CD4-positive, alpha-beta T cell treated with Interleukin-6 at 100 ng/mL for 8 hours (primary cell): ENCODE measurements at places on chromosomes 4 and X.
A peak's percentile ranks its signal among the peaks of the same experiment; 100 is the strongest.

- DNase-seq: no peak
These were observed 165.0 kb downstream of the SPIN4 start for GRCh38 chrX:63186137-63186536.

- no peak for DNase-seq
These were observed 994.0 kb downstream of the ARAP2 start for GRCh38 chr4:35250331-35250730.

DNA sequence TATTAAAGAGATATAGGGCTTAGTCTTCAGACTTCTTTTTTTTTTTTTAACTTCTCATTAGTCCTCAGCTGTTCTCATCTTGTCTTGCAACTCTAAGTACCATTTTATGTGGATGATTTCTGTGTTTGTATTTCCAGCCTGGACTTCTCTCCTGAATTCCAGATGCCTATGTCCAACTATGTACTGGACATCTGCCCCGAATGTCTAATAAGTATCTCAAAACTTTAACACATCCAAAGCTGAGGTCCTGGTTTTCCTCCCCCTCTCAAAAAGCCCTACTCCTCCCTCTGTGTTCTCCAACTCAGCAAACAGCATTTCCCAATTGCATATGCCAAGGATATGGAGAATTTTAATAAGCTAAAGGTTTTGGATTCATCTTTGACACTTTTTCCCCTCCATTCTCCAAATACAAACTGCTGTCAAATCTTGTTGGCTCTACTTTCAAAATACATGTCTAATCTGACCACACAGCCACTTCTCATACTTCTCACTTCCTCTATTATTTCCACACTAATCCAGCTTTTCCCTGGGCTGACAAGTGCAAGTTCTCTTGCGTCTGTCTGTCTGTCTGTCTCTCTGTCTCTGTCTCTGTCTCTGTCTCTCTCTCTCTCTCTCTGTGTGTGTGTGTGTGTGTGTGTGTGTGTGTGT, 79.8 kb downstream of the CLCN5 start:
- no peak for DNase-seq

DNA sequence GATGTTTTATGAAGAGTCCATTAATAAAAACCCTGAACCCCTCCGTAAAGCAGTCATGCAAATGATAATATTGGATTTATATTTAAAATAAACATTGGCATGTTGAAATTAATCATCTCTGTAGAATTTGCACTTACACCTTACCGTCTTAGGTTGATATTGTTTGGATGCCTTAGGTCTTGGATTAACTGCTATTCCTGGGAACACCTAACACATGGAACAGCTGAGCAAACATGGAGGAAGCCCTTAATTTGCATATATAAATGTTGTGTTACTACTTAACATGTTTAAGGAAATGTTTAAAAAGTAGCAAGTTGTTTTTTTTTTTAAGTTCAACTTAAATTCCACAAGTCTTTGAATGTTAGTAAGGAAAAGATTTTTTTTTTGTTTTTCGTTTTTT, 62.5 kb downstream of the NSD2 start:
- no peak for DNase-seq

DNA sequence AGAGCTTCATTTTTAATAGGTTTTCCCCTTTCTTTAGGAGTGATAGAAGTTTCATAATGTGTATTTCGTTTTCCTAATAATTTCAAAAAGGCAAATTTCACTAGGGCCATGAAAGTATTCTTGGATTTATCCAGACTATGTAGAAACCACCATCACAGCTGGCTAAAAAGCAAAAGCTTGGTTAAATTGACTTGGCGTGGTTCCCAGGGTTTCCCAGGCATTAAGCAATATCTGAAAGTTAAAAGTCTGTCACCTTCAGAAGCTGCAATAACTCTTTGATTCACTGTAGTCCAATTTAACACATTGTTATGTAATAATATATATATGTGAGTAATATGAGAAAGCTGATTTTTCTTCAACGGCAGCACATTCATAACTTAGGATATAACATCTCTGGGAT, 38.3 kb downstream of the NDNF start:
- no peak for DNase-seq

GRCh38 chr4:48589098-48589445, 99.0 kb downstream of the ZAR1 start:
- DNase-seq: no peak

GRCh38 chr4:38298868-38299713, 338.9 kb downstream of the PTTG2 start:
- no peak for DNase-seq

- no peak for DNase-seq
These were observed 126.7 kb downstream of the RBM47 start for GRCh38 chr4:40502934-40503333.

DNA sequence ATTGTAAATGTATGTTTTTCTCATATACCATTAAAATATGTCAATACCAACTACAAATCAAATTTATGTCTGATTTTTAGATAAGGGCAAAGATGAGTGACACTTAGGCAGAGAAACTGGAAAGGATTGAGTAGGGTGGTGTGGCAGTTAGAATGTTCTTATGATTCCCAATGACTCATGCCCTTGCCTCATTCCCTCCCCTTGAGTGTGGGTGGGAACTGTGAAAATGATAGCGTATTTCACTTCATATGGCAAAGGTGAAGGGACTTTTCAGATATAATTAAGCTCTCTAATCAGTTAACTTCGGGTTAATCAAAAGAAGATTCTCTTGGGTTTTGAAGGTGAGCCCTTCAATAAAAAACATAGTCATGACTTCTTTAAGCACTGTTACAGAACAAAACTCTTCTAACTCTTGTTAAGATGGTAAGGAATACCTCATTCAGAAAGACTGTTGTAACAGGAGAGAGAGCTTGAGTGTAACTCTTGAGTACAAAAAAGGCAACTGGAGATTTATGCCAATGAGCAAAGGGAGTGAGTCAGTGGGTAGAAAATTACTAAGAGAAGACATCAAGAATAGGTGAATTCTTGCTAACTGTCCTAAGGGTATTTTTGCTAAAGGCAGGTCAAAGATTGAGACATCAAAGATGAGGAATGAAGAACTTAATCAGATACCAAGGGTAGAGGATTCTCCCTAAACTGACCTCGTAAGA, 329.5 kb downstream of the KCTD8 start:
- DNase-seq: no peak

GRCh38 chr4:57095245-57095644, 14.9 kb downstream of the IGFBP7 start:
- no peak for DNase-seq

- DNase-seq: no peak
These were observed 15.7 kb upstream of the DUSP21 start for GRCh38 chrX:44828008-44828605.

DNA sequence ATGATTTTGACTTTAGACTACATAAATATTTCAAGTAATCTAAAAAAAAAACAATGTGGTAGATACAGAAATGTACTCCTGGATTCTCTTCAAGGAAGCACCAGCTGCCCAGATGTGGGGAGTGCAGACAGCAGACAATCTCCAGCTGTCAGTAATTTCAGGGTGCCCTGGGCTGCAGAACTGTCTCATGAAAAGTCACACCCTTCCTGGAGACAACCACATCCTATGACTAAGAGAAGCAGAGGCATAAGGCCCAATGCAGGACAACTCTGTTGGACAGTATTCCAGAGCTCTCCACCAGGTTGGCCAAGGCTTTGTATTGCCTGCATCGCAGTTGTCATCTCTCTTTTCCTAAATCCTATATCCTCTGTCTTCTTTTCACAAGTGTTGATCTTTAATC, 34.4 kb upstream of the BLTP1 start:
- DNase-seq: peak; percentile 40

DNA sequence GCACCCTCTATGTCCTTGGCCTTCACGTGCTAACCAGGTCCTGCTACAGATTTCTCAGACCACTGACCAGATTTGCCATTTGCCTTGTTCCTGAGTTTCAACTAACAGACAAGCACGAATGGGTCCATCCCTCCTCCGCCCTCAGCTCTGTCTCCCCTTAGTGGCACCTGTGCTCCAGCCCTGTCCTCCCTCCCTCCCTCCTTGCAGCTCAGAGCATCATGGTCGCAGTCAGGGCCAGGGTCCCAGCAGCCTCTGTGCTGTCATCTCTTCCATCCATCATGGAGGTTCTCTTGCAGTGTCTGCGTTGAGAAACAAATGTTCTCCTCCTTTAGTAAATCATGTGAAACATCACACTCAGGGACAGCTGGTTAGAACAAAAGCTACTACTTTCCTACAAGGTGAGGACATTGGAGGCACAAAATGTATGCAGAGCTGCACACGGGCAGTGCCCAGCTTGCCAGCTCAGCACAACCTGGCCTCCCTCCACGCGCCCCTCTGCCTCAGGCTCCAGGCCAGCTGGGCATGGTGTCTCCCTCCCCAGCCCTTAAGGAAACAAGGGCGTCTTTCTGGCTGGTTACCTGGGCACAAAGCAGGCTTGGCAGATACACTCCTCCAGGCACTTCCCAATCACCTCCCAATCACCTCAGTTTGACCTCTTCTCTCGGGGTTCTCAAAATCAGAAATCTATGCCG, 79.5 kb upstream of the ATP6AP2 start:
- no peak for DNase-seq

DNA sequence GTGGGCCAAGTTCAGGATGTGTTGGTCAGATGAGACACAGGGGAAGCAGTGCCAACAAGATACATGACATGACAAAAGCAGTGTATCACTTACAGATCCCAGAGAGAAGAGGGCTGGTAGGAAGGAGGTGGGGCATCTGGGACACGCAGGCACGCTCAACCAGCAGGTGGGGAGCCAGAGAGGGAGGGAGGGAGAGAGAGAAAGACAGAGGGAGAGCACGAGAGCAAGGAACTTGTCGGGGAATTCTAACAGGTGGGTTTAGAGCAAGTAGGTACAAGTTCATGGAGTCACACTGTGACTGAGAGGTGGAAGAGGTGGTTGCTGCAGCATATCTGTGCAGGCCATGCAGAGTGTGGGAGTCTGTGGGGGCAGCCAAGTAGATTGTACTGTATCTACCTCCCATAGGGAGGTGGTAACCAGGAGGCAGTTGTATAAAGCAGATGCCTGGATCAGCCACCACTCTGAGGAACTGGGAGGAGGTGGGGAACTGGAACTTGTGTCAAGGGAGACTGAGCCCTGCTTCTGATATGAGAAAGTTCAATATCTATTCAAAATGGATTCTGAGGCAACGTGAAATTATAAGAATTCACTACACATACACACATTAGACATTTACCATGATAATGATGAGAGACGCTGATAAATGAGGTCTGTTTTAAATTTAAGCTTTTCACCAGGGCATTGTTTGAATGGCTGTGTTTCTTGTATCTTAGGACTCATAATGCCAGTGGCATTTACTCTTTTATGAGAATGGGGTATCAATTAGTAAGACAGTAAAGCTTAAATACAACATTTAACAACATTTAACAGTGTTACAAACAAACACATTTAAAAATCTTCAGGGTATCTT, 43.7 kb downstream of the BBS12 start:
- DNase-seq: no peak
